ENCODE measurements at places on chromosomes 4 and X. TPM values are rescaled to one million over a fixed set of nuclear protein-coding genes. Genes with fewer than 3 reads are reported as not detected.

GLOD5 gene
- not detected for total RNA-seq

TAF7L gene
- 0.39 TPM for total RNA-seq

- peaks cover 4% of the 10 kb centered on the region for H3K4me1 ChIP-seq
- H3K36me3 ChIP-seq, result no peaks in the 10 kb centered on the region
- no peak overlapping the region for H3K4me3 ChIP-seq
- H3K27ac ChIP-seq, result no peak overlapping the region
Observed at GRCh38 chr4:176289561-176289960, 20.5 kb upstream of the ASB5 start.

GRCh38 chr4:163673848-163674697 lies 179.6 kb downstream of the TMA16 start:
- no peak overlapping the region for H3K27ac ChIP-seq
- H3K27me3 ChIP-seq, result peaks cover 33% of the 10 kb centered on the region
- no peaks in the 10 kb centered on the region for H3K36me3 ChIP-seq
- no peak for DNase-seq

- no peak overlapping the region for H3K4me3 ChIP-seq
- no peak for DNase-seq
- H3K27ac ChIP-seq, result no peak overlapping the region
- no peaks in the 10 kb centered on the region for H3K4me1 ChIP-seq
Observed at GRCh38 chrX:74788545-74789086, 136.6 kb downstream of the NEXMIF start.

CSN1S1 gene
- total RNA-seq, result not detected

- no peak overlapping the region for H3K4me3 ChIP-seq
- no peak overlapping the region for H3K27ac ChIP-seq
- no peak for DNase-seq
- H3K36me3 ChIP-seq, result peaks cover 15% of the 10 kb centered on the region
Observed at GRCh38 chr4:154009191-154009590, 220.3 kb upstream of the SFRP2 start.

DNA sequence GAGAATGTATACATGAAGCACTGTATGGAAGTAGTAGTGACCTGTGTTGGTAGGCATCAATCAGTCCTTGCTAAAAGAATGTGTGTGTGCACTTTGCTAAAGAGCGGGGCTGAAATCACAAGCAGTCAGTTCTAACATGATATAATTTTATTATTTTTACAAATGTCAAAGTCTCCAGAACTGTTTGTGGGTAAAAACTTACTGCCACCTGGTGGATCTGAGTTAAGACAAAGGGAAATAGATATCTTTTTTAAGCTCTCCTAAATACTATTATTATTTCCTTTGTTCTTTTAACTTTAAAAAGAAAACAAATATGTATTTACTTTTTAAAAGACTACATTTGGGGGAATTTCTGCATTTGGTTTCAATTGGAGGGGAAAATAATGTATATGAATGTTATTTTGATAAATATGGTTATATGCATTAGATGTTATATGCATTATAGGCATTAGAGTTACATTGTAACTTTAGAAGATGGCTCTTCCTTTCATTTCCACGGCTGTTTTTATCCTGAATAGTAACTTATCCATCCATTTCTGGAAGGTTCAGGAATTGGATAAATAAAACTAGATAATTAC lies 7.8 kb upstream of the CLOCK start:
- DNase-seq, result no peak
- H3K4me3 ChIP-seq, result no peak overlapping the region
- no peak overlapping the region for H3K27ac ChIP-seq
- H3K4me1 ChIP-seq, result peaks cover 7% of the 10 kb centered on the region
- H3K27me3 ChIP-seq, result peaks cover 4% of the 10 kb centered on the region
- H3K36me3 ChIP-seq, result no peaks in the 10 kb centered on the region

DNA sequence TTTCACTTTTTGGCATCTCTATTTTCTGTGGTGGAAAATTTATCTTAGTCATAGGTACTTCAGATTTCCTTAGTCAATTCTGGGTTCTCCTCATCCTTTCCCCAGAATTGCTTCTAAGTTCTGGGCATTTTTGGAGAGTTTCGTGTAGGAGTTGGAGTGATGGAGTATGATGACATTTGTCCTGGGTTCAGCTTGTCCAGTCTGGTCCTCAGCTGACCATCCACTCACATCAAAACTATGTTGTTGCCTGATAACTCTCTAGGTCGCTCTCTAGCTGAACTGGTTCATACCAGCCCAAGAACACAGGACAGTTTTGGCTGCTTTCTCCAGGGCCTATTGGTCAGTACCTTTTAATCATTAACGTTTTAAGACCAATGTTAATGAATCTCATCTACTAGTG lies 13.2 kb downstream of the PTTG2 start:
- DNase-seq, result no peak
- H3K4me3 ChIP-seq, result no peak overlapping the region
- H3K4me1 ChIP-seq, result peaks cover 23% of the 10 kb centered on the region
- no peak overlapping the region for H3K27ac ChIP-seq
- no peaks in the 10 kb centered on the region for H3K27me3 ChIP-seq
- peaks cover 5% of the 10 kb centered on the region for H3K36me3 ChIP-seq

XAGE2 gene
- total RNA-seq, result not detected

GRCh38 chrX:130162094-130162735 lies 3.4 kb downstream of the AIFM1 start:
- DNase-seq, result no peak
- H3K4me1 ChIP-seq, result peaks cover 30% of the 10 kb centered on the region
- no peaks in the 10 kb centered on the region for H3K27me3 ChIP-seq

- no peak for DNase-seq
- H3K27ac ChIP-seq, result no peak overlapping the region
- peaks cover 2% of the 10 kb centered on the region for H3K4me1 ChIP-seq
- peaks cover 4% of the 10 kb centered on the region for H3K27me3 ChIP-seq
- no peak overlapping the region for H3K4me3 ChIP-seq
Observed at GRCh38 chr4:40305328-40306170, 29.6 kb upstream of the CHRNA9 start.

DMRTC1 gene
- total RNA-seq, result not detected

DNA sequence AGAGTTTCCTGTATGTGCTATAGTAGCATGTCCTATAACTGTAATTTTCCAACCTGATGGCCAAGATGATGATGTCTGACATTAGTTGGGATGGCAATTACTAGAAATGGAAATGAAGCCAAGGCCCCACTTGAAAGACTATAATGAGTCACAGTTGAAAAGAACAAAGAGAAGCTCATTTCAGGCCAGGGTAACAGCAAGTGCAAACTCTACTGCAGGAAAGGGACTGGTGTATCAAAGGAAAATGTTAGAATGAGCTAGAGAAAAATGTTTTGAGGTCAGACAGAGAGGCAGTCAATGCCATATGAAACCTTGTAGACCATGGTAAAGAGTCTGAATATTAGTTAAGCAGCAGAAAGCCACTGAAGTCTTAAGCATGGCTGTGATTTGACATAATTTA lies 146.2 kb upstream of the SH3RF1 start:
- H3K27me3 ChIP-seq, result no peaks in the 10 kb centered on the region
- no peak for DNase-seq
- no peak overlapping the region for H3K4me3 ChIP-seq

GRCh38 chr4:166014411-166014810 lies 141.4 kb downstream of the TLL1 start:
- no peak for DNase-seq
- no peak overlapping the region for H3K4me3 ChIP-seq
- peaks cover 7% of the 10 kb centered on the region for H3K36me3 ChIP-seq
- H3K27ac ChIP-seq, result no peak overlapping the region

DHX15 gene
- total RNA-seq, result 77.4 TPM

UGT2A1 gene
- not detected for total RNA-seq

DNA sequence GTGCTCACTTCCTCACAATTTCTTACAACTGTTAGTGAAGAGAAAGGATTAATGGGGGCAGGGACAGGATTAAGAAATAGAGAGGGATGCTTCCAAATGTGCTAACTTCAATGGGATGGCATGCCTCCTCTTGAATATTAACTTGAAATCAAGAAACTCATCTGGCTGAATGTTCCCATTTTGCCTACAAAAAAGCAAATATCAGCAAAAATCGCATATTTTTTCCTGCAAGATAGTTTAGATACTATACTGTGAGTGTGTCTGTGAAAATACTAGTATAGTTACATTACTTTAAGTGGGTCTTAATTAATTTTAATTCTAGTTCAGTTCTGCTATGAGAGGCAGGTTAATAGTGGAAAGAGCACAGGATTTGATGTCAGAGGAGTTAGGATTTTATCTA lies 4.9 kb downstream of the PAICS start:
- H3K4me3 ChIP-seq, result no peak overlapping the region
- no peaks in the 10 kb centered on the region for H3K27me3 ChIP-seq
- H3K4me1 ChIP-seq, result peaks cover 34% of the 10 kb centered on the region

PARM1 gene
- total RNA-seq, result 1.0 TPM

DNA sequence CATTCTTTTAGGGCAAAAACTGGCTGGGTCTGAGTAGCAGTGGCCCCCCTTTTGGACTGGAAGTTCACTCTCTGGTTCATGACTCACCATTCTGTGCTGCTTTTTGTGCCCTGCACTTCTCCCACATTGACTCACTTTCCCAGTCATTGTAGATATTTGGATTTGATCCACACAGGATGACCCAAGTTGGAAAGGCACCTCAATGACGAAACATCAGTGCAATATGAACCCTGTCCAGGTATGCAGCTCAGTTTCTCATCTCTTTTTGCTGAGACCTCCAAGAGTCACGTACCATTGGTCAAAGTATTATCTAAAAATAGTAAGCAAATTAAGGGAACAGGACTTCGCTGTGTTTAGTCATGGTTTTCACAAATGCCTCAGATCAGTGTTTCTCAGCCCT lies 92.7 kb downstream of the CBLL2 start:
- no peak overlapping the region for H3K4me3 ChIP-seq
- no peaks in the 10 kb centered on the region for H3K36me3 ChIP-seq

TLR2 gene
- 1.7 TPM for total RNA-seq

Data from chondrocyte (in vitro differentiated cells).